ENCODE measurements at places on chromosomes 6 and 20.

GRCh38 chr6:88804701-88805100, 158.7 kb downstream of the RNGTT start:
- DNase-seq, result no peak

DNA sequence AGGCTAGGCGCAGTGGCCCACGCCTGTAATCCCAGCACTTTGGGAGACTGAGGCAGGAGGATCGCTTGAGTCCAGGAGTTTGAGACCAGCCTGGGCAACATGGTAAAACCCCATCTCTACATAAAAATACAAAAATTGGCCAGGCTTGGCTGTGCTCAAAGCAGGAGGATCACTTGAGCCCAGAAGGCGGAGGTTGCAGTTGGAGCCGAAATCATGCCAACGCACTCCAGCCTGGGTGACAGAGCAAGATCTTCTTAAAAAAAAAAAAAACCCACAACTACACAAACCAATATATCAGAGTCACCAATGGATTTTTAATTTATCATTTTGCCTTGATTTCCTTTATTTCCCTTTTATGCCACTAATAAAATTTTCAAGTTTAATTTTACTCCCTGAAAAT, 9.3 kb downstream of the MAP3K5 start:
- DNase-seq, result no peak

DNA sequence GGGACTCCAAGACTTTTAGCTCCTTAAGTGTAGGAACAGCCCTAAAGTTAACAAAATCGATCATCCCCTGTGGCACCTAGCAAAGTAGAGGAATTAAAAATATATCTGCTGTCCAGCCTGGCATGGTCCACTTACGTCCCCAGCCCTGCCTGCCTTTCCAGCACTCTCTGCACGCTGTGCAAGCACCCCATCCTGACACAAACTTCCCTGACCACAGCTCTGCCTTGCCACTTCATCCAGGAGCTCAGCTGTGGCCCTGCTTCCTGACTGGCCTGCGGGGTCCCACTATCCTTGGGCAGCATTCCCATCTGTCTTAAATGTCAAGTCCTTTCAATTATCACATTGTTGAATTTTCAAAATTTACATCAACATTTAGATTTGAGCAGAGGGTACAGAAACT, 39.0 kb downstream of the BLOC1S5 start:
- DNase-seq, result no peak

DNA sequence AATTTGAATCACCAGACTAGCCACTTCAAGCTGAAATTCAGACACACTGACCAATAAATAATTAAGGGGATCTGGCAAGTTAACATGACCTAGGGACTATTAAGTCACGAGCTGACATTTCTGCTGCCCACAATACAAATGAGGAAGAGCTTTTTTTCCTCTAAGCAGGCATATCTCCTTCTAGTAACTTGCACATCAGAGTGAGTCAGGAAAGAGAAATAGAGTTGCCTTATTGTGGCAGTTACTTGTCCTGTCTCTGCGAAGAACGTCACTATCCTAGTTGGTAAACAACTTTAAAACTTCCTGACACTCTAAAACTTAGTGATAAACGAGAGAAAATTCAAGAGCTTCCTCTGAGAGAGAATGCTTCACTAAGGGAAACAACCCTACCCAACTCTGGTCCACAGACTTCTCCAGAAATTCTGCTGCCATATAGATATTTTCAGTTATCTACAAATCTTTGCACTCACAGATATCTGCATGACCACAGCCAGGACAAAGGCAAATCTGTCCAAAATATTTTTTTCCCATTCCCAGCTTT, 4.2 kb downstream of the PLA2G7 start:
- no peak for DNase-seq

DNA sequence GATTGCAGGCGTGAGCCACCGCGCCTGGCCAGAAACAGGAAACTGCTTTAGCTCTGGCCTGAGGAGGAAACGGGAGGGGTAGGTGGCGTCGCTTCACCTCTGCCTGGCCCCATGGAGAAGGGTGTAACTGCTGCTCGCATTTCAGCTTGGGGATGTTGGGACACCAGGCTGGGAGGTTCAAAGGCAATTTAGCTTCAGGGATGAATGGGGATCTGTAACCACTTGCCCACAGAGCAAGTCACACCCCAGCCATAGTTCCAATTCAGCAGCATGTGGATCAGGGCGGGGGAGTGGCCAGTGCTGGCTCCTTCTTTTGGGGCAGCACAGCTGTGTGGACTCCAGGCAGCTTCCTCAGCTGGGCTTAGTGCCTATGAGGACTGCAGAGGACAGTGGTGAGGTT, 34.8 kb upstream of the NUP153 start:
- no peak for DNase-seq

DNA sequence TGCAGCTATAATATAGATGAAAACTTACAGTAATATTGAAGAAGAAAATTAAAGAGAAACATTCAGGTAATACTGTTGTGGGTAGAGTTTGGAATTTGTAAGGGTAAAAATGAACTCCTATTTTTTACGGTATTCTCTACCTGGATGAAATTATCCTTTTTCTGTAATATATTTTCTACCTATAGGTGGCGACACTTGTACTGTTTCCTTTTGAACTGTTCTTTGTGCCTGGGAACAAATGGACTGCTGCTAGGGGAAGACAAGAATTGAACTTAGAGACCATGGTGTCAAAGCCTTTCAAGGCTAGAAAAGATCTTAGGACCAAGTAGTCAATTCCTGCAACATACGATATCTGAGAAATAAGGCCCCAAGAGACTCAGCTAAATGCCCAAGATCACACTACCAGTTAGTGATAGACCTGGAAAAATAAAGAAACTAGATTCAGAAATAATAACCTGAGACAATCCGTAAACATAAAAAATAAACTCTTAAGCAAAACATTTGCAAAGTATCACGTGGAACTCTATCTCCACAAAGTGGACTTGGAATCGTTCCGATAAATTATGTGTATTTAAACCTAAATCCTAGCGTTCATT, 383.8 kb downstream of the TFAP2A start:
- DNase-seq, result no peak

DNA sequence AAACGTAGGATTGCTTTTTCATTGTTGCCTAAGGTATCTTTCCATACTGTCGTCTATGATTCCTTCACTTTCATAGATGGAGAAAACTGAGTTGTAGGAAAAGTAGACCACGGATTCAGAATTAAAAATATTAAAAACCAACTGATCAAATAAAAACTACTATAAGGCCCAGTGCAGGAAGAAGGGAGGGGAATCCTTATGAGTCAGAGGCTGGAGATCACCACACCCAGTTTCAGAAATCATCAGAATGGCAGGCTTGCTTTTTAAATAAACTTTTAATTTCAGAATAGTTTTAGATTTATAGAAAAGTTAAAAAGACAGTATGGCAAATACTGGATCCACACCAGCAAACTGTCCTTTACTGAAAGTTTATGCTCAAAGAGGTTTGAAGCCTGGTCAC, 32.0 kb upstream of the POPDC3 start:
- no peak for DNase-seq

DNA sequence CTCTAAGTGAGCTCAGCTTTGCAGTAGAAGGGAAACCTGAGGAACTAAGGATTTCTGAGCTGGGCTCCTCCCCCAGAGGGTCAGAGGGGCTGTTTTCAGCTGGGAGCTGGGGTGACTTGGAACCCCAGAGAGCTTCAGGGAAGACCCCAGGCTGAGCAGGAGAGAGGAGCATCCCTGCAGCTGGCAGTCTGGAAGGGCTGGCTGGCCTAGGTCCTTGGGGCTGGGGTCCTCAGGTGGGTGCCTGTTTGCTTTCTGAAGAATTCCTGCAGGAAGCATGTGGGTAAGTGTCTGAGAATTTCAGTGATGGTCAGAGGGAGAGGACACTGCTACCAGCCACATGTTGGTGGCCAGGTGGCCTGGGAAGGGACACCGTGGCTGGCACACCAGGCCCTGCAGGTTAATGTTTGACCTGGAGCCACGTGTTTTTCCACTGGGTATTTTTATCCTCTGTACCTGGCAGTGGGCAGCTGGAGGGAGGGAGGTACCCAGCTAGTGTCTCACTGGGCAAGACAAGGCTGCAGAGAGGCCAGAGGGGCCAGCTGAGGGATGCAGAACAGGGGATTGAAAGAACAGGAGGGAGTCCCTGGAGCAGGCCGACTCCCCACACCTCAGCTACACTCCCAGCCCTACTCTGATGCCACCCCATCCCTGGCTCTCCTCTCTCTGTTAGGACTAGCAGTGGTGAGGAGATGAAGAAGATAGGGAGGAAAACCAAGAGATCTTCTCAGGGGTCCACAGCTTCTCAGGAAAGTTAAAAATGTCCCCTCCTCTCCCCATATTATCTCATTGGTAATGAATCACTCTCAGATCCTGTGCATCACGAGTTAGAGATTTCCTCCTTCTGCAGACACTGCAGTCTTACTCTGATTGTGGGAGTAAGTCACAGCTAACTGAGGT, 143.6 kb downstream of the VEGFA start:
- DNase-seq, result no peak

GRCh38 chr20:62908971-62909791, 17.1 kb downstream of the DIDO1 start:
- DNase-seq, result no peak

DNA sequence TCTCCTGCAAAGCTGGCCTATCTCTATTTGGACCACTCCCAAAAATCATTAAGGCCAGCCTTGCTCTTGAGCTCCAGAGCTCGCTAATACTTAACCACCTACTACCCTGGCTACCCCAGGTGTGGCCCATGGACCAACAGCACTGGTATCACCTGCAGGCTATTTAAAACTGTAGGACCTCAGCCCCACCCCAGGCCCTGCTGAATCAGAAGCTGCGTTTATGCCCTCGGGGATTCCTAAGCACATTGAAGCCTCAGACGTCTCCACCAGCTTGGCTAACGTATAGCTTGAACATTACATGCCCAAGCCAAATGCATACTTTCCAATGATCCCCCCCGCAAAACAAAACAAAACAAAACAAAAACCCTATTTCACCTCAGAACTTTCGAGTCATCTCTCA, 19.7 kb upstream of the SPAG4 start:
- no peak for DNase-seq

DNA sequence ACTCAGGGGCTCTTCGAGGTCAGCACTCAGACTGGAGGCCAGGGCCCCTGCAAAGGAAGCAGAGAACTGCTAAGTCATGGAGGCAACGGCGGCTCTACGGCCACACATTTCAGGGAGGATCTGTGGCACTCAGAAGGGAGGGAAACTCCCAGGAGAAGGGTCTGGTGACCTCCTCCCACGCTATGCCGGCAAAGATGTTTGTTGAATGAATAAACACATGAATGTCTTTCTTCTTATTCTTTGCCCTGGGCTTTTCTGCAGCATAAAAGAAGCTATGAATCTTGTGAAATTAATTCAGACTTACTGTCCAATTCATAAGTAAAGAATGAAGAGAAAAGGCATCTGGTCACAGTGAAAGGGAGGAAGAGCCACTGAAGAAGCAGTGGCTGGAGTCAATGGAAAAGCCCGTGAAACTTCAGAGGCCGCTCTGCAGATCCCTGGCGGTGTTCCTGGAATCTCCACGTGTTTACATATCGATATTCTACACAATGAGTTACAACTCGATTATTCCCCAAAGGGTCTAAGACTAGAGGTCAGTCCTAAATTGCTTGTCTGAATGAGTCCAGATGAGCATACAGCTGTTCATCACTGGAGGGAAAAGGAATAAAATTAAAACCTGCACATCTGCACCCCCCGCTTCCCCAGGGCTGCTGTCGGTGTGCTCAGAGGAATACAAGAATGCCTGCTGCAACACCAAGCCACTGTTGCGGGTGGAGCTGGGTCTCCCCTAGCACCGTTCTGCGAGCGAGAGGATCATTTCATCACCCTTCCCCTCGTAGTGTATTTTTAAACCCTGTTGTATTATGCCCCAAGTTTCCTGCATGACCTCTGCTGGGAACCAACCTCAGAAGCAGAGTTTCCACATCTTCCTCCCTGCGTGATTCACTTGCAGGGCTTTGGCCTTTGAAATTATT, 25.6 kb downstream of the INSM1 start:
- no peak for DNase-seq

- DNase-seq, result no peak
These were observed 3.7 kb upstream of the TAF8 start for GRCh38 chr6:42046464-42047212.

DNA sequence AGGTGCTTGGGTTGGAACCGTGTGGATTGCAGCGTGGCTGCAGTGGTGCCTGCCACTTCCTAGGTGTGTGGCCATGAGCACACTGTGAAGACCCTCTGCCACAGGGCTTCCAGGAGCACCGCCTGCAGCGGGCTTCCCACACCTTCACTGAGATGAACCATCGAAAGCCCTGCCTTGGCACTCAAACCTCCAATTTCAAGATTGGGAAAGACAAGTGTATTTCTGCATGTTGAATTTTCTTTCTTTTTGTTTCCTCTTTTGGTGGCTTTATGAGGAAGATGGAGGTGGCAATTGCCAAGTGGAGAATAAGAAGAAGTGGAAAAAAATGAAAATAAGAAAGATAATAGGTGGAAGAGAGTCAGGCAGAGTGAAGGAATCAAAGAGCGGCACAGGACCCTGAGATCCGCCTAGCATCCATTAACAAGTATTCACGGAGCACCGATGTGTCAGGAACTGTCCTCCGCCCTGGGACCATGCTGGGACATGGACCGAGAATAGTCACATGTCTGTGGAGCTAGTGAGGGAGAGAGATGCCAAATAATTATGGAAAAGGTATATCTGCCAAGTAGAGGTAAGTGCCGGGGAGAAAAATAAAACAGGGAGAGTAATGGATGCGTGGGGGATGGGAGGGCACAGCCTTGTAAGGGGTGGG, 159.9 kb downstream of the BCAS1 start:
- DNase-seq, result no peak

DNA sequence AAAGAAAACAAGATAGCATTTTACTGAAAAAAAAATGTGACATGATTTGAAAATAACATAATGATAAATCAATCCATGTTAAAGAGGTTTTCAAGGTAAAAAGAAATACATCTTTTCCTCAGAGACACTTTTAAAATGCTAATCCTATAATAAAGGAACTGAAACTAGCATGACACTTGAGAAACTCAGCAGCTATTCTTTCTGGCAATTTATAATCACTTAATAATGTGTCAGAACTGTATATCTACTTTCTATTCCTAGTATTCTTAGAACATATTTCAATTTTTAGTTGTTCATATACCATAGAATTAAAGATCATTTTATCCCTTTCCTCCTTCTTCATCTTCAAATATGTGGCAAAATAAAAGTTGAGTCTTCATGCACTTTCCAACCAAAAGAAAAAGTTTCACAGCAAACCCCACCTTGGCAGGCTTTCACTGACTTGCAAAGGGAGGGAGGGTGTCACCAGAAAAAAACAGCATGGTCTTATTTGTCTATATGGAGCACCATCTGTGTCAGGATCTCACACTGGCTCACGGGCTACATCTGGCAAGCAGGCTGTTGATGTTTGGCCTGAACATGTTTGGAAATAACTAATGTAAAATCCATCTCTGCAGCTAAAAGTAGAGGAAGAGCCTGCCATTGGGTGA, 48.5 kb downstream of the FHL5 start:
- DNase-seq, result no peak

DNA sequence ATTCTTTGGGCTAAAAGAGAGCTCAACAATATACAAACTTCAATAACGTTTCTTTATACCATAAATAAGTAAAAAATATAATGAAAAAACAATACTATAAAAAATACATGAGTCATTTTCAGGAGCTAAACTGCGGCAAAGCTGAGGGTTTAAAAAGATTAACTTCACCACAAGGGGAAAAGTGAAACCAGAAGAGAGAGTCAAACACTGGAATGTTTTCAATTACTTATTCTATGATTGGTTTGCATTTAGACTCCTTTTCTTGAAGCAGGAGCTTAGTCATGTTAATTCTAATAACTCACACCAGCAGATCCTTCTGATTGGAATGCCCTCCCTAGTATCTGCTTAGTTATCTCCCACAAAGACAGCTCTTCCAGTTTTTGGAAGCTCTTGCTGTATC, 627.3 kb downstream of the UTRN start:
- DNase-seq, result no peak
